ENCODE measurements at places on chromosomes 6 and 20.

DNA sequence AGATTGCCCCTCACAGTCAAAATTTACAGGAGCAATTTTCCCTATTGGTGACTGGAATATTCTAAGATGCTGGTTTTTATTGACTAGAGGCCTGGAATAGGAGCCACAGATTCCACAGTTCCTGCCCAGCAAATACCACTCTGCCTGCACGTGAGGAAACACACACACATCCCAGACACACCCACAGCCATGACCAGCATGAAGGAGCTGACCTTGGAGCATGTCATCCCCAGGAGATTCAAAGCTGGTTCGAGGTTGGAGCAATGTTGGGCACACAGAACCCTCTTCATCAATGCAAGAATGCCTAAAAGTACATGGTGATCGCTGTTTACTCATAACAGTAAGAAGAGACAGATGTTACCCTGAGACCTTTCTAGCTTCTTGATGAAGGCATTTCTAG, 244.6 kb upstream of the FOXQ1 start:
- DNase-seq = no peak

DNA sequence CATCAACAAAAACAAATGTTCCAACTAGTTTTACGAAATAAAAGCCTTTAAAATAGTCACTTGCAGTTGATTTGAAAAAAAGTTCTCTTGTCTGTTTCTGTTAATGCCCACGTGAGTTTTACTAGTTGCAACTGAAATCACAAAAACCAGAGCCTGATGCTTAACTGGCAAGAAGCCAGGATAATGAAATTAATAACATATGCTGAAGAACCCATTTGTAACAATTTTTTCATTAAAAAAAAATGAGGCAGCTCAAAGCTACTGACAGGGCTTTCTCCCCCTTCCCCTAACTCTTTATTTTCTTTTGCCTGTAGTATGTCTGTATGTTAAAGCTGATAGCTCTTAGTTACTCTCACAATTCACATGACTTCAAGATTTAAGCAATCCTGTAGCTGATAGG, 132.7 kb upstream of the EYA4 start:
- DNase-seq = no peak

DNA sequence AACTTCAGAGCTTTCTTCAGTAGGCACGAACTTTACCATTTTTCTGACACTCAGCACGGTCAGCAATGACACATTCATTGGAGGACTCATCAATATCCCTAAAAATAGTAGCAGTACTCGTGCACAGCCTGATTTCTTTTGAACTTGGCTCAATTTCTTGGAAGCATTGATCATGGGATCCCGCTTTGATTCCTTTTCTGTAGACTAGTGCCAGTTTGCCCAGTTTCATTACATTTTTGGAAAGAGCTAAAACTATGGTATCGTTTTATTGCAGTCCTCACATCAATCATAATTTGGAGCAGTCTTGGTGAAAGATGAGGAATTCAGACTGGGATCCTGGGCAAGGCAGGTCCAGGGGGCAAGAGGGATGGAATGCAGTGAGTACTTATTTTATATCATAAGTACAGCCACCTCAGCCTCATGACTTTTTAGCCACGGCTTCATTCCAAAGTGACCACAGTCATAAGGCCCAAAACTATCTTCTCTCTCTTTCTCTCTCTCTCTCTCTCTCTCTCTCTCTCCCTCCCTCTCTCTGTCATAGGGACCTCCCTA, 170.9 kb upstream of the AKAP12 start:
- DNase-seq = no peak

DNA sequence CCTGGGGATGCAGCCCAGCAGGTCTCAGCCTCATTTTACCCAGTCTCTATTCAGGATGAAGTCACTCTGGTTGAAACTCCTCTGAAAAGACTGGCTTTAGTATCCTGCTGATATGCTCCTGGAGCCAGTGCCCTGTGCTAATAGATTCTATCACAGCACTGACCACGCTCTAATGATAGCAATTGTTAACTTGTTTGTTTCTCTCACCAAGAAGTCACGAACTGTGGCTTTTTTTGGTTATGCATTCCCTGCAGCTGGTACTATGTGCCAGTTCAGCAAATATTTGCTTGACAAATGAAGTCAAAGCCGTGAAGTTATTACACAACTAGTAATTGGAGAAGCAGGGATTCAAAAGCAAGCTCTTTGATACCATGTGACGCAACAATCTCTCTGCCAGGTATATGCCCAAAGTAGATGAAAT, 754.6 kb downstream of the KIF16B start:
- DNase-seq = no peak

GRCh38 chr6:44029444-44030185, 97.6 kb downstream of the MRPL14 start:
- DNase-seq = no peak

DNA sequence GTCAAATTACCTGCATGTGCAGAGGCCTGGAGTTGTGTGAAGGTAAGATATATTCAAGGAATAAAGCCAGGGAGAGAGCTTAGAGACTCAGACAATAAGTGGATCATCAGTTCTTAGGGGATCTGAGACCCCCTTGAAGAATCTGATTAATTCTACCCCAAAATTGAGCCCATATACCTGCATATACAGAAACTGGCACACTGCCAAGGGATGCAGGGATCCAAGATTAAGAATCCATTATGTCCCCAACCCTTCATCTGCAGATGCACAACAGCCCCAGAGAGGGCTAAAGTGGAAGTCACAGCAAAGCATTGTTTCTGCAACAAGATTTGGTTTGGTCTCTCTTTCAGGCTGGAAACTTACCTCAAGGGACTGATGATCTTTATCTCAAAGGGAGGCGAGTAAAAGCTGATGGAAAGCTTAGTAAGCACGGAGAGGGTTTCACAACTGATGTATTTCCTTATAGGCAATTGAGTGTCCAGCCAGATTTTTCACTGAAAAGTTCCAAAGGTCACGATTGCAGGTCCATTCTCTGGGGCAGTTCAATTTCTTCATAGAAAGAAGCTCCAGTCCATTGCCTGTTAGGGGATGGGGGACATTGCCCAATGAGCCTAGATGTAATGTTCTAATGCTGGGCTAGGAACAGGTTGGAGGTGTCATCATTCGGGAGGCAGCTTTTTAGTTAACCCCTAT, 20.9 kb upstream of the STK35 start:
- no peak for DNase-seq
